ENCODE measurements at places on chromosomes 13 and 19.
A peak's percentile ranks its signal among the peaks of the same experiment; 100 is the strongest.

DNA sequence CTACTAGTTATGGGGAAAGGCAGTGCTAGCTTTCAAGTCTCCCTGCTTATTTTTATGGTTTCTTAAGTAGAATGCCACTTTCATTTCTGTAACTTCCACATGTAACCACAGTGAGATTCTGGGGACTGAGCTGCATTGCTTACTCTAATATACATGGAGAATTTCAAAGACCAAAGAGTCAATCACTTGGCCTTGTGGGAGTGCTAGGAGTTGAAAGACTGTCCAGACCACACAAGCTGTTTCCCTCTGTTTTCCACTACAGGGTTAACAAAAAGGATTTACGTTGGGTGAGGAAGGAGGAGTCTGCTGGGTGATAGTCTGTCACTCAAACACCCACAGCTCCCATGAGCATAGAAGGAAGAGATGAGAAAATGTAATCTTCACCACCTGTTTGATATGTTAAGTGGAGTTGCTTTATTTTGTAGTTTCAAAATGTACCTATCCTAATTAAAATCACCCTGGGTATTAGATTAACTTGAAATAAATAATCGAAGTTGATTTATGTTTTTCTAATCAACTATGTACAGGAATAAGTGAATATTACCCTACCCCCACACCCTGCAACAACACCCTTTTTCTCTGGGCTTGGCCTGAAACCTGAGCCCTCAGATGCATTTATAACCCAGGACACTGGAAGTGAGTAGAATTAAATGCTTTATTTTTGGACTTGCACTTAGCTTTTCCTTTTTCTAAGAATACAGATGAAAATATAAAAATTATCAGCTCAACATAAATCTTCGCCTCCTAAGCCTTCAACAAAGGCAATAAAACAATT lies 225.8 kb upstream of the SLC10A2 start:
- DNase-seq = no peak

GRCh38 chr13:110676595-110677587 lies 29.0 kb downstream of the CARS2 start:
- DNase-seq = no peak

- DNase-seq = peak; percentile 87
Observed at GRCh38 chr13:23656637-23657371, 86.6 kb downstream of the TNFRSF19 start.

- no peak for DNase-seq
Observed at GRCh38 chr19:34244611-34245299, 9.6 kb upstream of the GARRE1 start.

Measured in NCI-H1092 (cell line).